ENCODE measurements at places on chromosomes 1 and 21.

- no peak for DNase-seq
Measured at GRCh38 chr1:45526135-45526644, 4.5 kb upstream of the PRDX1 start.

- no peak for DNase-seq
Measured at GRCh38 chr1:190172651-190173430, 304.8 kb downstream of the BRINP3 start.

GRCh38 chr1:198686069-198686728 lies 47.4 kb downstream of the PTPRC start:
- no peak for DNase-seq

- DNase-seq, result no peak
Measured at GRCh38 chr1:37821481-37821880, 13.5 kb upstream of the YRDC start.

DNA sequence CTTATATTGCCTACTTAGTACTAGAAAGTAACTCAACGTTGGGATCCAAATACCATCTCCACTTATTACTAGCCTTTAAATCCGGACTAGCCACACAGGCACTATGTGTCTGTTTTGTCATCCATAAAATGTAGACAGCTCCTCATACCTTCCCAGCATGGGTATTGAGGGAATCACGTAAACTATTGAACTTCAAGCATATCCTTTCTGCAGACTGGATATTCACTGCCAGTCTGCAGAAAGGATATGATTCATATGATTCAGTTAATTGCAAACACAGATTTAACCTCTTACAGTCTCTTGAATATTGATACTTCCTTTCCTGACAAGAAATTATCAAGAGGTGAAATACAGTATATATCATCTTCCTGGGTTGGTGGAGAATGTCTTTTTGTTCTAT lies 186.0 kb downstream of the LEPR start:
- no peak for DNase-seq

DNA sequence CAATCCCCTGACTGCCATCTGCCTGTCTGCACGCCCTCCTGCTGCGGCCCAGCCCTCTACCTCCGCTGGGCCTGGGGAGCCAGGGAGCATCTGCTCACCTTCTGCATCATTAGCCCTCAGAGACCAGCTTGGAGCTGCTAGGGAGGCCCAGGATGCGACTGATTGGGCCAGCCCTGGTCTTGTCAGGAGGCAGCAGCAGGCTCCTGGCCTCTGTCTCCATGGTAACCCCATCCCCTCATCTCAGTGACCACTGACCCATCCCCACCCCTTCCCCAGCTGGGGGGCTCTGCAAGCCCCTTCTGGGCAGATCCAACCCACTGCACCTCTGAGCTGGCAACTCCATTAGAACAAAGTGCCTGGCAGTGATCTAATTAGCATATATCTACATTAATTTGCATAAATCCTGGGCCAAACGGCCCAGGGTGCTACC lies 37.7 kb downstream of the NKAIN1 start:
- DNase-seq, result no peak

GRCh38 chr21:30718239-30718909 lies at the start of gene KRTAP21-3:
Gene KRTAP21-3 (minus strand): TSS chr21:30718777. CDS start chr21:30718759, 18 bp downstream.
- DNase-seq, result no peak
